Activated CD4-positive, alpha-beta T cell treated with anti-CD3 and anti-CD28 coated beads, Interleukin-2, amount 50 U/mL, for 4 hours (primary cell): ENCODE measurements at places on chromosomes 12 and 14.

DNA sequence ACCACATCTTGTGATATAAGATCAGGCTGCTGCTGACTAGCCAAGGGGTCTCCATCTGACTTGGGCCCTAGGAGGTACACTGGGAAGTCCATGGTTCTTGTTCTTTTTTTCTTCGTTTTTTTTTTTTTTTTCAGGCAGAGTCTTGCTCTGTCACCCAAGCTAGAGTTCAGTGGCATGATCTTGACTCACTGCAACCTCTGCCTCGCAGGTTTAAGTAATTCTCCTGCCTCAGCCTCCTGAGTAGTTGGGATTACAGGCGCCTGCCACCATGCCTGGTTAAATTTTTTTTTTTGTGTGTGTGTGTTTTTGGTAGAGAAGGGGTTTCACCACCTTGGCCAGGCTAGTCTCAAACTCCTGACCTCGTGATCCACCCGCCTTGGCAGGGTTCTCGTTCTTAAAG, 178.2 kb downstream of the RMST start:
- DNase-seq = no peak

DNA sequence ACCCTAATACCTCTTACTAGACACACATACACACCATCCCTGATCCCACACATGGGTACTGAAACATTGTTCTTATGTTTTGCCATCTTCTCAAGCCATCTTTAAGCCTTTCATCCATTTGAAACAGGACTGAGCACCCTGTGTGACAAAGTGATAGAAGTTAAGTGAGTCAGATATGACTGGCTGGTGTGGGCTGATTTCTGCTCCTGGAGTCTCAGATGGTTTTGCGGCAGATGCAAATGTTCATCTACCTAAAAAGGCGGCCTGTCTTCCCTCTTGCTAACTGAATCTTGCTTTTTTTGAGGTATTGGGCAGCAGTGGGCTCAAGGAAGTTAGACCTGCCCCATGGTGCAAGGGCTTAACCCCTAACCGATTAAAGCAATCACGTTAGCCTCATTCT, 30.4 kb upstream of the PKP2 start:
- DNase-seq = no peak

GRCh38 chr12:3223601-3224529, 146.7 kb downstream of the TSPAN9 start:
- no peak for DNase-seq

DNA sequence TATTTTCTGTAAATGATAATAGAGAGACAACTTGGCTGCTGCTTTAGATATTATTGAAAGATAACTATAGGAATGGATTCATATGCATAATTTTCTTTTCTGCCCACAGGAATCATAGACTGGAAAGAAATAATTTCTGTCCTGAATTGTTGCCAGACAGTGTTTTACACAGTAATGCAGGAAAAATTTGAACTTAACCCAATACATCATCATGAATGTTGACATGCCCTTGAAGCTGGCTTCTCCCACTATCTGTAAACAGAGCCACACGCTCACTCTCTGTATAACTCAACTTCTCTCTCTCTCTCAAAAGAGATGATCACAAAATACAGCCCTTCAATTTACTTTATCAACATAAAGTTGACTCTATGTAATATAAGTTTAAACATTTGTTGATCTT, 56.6 kb downstream of the PAX9 start:
- DNase-seq = no peak

DNA sequence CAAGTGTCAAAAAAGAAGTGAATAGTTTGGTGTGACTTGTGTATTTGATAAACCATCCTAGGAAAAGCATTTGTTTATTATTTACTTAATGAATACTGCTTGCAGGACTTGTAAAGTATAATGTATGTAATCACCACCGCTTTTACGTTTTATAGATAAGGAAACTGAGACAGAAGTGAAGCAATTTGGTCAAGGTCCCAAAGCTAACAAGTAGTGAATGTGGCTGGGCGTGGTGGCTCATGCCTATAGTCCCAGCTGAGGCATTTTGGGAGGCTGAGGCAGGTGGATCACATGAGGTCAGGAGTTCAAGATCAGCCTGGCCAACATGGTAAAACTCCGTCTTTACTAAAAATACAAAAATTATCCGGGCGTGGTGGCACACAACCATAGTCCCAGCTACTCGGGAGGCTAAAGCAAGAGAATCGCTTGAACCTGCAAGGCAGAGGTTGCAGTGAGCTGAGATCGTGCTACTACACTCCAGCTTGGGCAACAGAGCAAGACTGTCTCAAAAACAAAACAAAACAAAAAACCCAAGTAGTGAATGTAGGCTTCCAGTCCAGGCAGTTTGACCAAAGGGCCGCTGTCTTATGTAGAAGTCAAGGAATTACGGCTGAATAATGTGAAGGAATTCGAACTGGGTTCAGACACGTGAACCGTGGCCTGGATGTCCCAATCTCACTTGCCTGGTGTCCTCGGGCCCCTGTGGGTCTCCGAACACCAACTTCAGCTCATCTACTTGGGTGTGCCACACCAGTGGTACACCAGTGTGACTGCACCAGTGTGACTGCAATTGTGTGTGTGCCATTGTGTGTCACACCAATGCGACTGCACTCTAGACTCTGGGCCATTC, 88.3 kb upstream of the MED13L start:
- no peak for DNase-seq

- DNase-seq = no peak
Observed at GRCh38 chr12:31866523-31866922, 92.7 kb upstream of the RESF1 start.

DNA sequence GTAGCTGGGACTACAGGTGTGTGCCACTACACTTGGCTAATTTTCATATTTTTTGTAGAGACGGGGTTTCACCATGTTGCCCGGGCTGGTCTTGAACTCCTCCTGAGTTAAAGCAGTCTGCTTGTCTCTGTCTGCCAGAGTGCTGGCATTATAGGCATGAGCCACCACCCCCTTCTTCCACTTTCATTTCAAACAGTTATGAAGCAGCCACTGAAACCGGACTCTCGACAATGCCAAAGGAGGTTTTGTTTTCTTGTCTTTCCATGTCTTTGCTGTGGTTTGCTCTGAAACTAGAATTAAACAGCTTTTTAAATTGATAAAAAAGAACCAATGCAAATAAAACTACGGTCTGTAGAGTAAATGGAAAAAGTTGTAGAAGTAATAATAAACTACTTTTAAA, 30.4 kb downstream of the RAP1B start:
- DNase-seq = no peak

GRCh38 chr12:110112335-110112660, 11.9 kb upstream of the IFT81 start:
- no peak for DNase-seq

GRCh38 chr12:89882050-89882449, 173.4 kb upstream of the ATP2B1 start:
- DNase-seq = no peak

DNA sequence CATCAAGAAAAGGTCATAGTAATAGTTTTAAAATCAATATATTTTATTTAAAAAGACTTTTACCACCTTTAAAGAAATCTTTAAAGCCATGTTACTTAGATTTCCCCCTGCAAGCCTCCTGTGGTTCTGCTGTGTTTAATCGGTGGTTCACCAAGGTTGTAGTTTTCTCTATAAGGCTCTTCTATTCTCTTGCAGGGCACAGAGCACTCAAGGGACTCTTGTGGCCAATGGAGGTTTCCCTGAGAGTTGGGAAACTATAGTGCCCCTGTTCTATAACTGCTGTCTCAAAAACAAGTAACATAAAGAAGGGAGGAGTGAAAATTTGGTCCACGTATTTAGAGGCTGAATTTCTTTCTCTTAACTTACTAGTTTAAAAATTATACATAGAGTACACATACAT, 25.0 kb downstream of the DACT1 start:
- DNase-seq = no peak

GRCh38 chr12:131466932-131467331, 244.0 kb upstream of the SFSWAP start:
- DNase-seq = no peak

GRCh38 chr12:9948606-9949296, 16.6 kb upstream of the CLEC2A start:
- DNase-seq = no peak

DNA sequence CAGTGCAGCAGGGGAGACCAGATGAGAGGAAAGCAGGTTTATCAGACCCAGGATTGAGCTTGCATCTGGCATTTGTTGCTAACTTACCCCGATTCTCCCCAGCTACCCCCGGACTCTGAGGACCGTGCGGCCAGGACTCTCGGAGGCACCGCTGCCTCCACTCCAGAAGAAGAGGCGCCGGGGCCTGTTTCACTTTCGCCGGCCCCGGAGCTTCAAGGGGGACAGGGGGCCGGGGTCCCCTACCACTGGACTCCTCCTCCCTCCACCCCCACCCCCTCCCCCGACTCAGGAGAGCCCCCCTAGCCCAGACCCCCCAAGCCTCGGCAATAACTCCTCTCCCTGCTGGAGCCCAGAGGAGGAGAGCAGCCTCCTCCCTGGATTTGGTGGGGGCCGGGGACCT, 6.5 kb upstream of the CPNE6 start:
- DNase-seq = no peak

DNA sequence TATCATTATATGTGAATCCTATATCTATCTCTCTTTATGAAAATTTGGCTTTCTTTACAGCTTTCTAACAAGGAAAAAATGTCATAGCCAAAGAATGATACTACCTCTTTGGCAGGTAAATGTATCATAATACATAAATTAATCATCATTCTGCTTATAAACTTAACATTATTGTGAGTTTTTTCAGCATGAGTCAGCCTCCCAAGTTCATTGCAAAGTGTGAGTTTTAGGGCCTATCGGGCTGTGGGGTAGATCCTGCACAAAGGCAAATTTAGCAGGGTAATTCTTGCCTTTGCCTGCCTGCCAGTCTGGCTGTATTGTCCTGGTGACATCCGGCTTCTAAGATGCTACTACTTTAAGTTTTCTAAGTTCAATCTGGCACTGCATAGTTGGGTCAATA, 412.6 kb downstream of the MDGA2 start:
- no peak for DNase-seq

DNA sequence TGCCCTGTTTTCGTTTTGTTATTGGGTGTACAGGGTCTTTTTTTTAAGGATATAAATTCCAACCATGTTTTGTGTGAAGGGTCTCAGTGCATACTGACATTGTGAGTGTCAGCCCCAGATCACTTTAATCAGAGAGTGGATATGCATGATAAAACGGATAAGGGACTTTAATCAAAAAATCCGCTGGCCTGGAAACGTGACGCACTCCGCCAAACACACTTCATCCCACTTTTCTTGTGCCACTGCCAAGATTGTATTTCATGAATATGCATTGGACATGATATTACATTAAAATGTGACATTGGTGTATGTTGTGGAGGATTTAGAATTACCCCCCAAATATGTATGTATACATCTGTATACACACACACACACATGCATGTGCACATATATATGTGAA, 273.1 kb downstream of the VRK1 start:
- no peak for DNase-seq

DNA sequence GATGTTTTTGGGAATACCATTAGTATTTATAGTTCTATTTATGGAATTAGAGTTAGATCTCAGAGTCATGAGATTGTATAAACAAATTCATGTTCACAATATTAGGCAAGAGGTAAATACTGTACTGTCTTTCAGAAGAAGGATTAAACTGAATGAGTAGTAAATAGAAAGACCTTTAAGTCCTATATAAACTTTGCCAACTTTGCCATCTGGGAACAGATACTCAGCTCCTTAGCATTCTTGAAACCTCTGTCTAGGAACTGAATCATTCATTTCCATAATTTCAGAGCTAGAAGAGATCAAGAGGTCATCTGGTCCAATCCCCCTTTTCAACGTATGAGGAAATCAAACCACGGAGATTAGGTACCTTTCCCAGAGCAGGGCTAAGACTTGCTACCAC, 141.1 kb downstream of the CAND1 start:
- no peak for DNase-seq

DNA sequence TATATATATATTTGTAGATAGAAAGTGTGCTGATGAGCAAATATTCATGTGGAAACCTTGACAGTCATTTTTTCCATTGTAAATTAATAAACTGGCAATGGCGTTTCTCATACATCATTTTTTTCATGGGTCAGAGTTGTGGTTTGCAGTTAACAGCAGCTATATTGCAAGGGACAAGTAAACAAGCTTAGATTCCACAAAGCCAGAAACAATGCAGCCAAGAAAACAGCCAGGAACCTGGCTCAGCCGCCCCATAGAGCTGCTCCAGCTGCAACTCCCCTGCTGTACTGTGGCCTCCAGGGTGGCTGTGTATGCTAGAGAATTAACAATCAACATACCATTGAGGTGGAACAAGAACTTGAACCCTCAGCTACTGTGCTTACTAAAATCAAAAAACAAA, 298.2 kb downstream of the TMEM132D start:
- DNase-seq = no peak
